Stimulated activated CD4-positive, alpha-beta T cell treated with anti-CD3 and anti-CD28 coated beads, Interleukin-4, amount 100 ng/mL, for 24 hours (primary cell): ENCODE measurements at places on chromosomes 12 and 14.

GRCh38 chr14:54976316-54976715 lies 50.6 kb downstream of the WDHD1 start:
- DNase-seq, result no peak

DNA sequence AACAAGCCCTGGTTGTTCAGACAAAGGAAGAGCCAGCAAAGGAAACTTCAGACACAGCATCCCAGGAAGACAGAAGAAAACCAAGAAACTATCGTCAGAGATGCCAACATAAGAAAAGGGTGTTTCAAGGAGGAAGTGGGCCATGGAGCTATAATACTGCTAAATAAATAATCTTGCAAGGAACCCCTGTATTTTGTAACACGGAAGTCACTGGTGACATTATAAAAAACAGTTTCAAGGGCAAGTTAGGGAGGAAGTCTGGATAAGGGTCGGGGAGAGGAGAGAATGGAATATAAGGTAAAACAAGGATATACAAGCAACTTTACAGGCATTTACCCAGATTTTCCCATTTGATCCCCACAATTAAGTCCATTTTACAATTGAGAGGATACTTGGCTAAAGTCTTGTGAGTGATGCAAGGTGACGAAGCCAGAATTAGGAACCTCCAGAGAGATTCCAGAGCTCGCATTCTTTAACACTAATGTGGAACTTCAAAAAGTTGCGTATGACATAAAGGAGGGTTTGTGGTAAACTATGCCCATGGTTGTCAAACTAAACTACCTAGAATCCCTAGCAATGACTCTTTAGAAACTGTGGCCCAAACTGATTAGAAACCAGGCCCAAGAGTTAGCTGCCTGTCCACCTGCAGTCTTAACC lies 46.4 kb downstream of the PPM1H start:
- no peak for DNase-seq

- DNase-seq, result no peak
Observed at GRCh38 chr12:42410340-42410739, 84.4 kb downstream of the PPHLN1 start.

GRCh38 chr12:27252934-27253333 lies 8.8 kb downstream of the STK38L start:
- no peak for DNase-seq

DNA sequence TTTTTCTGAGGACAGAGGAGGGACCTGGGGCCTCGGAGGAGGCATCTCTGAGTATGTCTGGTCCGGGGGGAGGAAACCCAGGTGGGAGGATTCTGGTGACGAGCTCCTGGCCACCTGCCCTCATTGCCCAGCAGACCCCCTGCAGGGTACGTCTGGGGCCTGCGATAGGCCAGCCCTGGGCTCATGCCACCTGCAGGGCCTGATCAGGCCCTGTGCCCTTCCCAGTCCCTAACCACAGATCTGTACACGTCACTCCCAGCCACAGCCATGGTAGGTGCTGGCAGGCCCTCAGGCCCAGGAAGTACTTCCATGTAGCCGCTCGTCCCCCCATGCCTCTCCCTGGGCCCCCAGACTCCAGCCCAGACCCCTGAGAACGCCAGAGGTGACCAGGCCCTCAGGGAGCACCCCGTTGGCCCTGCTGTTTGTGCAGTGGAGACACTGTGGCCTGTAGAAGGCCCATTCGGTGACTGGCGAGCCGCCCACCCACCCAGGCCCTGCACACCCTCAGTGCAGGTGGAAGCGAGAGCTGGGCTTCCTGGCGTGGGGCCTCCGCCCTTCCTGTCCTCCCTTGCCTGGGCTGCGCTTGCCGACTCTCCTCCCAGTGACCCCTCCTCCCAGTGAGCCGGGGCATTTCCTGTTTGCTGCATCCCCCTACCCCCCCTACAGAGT lies 5.7 kb downstream of the INF2 start:
- peak; percentile 42 for DNase-seq

- no peak for DNase-seq
Observed at GRCh38 chr14:89469210-89470198, 52.5 kb upstream of the FOXN3 start.

- no peak for DNase-seq
Observed at GRCh38 chr12:3380200-3381043, 110.6 kb upstream of the PRMT8 start.

DNA sequence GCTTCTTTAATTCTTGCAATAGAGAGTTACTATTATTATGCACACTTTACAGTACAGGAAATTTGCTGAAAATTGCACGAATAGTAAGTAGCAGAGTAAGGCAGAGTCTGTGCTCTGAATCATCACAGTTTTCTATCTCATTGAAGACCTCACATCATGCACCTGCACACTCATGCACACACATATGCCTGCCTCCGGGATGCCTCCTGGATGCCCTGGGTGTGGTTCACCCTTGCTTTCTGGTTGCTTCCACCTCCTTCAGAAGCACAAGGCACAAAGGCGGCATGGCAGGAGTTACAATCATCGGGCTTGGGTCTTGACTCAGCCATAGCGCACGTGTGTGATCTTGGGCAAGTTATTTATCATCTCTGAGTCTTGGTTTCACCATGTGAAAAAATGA lies 564.0 kb downstream of the VRK1 start:
- no peak for DNase-seq

DNA sequence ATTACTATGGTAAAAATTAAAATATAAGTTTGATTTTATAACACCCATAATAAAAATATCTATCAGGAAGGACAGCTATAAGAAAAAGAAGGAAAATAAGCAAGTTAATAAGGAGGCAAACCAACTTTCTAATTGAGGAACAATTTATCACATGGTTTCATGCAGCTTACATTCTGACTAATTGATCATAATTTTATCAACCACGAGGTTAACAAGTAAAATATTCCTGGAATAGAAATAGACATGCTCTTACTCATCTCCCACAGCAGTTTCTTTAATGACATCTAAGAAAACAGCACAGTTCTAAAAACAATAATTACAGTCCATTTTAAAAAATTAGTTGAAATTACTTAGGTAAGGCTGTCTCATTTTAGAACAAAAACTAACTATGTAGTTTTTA lies 130.8 kb upstream of the KRR1 start:
- DNase-seq, result no peak

GRCh38 chr12:93569301-93569655 lies 3.2 kb upstream of the SOCS2 start:
- no peak for DNase-seq

DNA sequence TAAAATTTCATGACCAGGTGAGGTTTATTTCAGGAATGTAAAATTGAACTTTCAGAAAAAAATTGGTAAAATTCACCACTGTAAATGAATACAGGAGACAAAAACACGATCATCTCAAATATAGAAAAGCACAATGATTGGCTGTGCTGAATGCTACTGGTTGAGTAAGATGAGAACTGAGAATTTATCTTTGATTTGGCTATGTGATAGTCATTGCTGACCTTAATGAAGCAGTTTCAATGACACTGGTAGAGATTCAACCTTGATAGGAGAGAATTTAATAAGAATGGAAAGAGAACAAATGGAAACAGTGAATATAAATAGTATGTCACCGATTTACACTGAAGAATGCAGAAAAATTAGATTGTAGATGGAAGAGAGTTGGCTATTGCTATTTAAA lies 6.4 kb upstream of the PMCH start:
- no peak for DNase-seq

DNA sequence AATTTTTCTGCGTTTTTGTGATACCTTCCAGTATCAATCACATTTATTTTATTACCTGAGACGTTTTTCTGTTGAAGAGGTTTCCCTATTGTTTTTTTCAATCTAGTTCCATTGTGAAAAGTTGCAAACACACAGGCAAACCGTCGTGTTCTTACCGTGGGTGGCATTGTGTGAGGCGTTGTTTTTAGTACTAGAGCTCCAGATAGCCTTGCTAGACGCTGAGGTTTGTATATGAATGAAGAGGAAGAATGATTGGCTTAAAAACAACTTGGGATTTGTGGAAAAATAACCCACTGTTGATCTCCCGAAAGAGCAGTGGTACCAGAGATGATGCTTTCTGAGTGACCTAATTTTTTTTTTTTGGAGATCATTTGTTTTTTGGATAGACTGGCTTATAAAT lies 1.0 kb downstream of the SOCS4 start:
- no peak for DNase-seq

DNA sequence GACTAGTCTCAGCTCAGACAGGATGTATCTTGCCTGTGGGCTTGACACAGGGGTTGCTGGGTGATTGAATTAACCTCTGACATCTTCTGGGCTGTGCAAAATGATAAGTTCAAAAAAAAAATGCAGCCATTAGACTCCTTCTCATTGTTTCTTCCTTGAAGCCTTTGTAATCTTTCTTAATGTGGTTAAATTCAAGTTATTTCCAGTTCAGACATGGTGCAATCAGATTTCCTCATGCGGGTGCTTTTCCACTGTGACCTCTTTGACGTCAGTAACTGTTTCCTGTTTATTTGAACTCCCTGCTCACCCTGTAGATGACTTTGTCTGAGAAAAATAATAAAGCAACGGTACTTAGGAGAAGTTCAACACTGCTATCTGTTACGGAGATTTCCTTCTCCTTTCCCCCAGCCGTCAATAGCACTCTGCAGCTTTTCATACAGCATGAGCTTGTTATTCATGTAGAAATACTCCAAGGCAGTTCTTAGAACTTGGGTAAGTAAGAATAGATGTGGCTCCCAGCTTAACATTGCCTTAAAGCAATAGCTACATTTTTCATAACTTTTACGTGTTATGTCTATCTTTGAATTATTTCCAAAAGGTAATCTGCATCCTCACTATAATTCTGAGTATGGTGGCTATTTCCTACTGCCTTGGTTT lies 155.5 kb downstream of the PRKCH start:
- peak; percentile 62 for DNase-seq

- no peak for DNase-seq
Observed at GRCh38 chr14:21880918-21881317, 207.3 kb upstream of the OR4E1 start.

DNA sequence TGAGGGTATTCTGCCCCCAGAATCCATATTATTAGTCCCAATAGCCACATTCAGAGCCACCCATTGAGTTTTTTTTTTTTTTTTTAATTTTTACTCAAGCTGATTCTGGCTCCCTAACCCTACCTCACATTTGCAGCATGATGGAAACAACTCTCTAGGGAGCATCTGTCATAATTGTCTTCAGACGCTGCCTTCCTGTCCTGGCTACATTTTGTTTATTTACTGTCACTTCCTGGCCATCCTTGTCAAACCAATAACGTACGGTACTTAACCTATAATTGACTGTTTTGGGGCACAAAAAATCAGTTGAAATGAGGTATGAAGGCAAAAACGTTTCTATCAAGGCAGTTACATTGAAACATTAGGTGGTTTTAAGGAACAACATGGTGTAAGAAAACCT lies 2.1 kb downstream of the GLIPR1 start:
- DNase-seq, result no peak

DNA sequence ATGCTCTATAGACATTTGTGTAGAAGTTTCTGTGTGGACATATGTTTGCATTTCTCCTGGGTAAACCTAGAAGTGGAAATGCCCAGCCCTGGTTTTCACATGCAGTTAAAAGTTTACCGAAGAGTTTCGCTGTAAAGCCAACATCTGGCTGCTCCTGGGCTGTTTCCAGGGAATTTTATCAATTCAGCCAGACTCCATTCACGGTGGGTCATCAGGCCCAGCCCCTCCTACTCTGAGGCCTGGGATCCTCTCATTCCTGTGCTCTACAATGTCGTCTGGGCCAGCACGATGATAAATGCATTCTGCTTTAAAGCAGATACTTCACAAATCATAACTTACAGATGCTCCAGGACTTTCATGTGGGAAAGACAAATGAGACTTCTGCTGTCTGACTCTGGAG lies 7.1 kb downstream of the NUAK1 start:
- DNase-seq, result no peak

- DNase-seq, result no peak
Observed at GRCh38 chr12:92696216-92696615, 6.6 kb upstream of the PLEKHG7 start.

GRCh38 chr12:32110417-32110816 lies 3.8 kb downstream of the BICD1 start:
- no peak for DNase-seq

- DNase-seq, result no peak
Observed at GRCh38 chr14:100140452-100141078, 18.9 kb downstream of the DEGS2 start.

DNA sequence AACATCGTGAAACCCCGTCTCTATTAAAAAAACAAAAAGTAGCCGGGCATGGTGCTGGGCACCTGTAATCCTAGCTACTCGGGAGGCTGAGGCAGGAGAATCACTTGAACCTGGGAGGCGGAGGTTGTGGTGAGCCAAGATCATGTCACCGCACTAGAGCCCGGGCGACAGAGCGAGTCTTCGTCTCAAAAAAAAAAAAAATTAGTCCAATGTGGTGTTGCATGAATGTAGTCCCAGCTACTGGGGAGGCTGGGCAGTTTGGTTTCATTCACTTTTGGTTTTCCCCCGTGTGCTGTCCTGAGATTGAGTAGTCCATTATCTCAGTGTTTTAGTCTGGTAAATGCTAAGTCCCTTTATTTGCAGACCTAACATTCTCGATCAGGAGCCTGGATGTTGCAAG lies 19.5 kb downstream of the RPS29 start:
- no peak for DNase-seq

DNA sequence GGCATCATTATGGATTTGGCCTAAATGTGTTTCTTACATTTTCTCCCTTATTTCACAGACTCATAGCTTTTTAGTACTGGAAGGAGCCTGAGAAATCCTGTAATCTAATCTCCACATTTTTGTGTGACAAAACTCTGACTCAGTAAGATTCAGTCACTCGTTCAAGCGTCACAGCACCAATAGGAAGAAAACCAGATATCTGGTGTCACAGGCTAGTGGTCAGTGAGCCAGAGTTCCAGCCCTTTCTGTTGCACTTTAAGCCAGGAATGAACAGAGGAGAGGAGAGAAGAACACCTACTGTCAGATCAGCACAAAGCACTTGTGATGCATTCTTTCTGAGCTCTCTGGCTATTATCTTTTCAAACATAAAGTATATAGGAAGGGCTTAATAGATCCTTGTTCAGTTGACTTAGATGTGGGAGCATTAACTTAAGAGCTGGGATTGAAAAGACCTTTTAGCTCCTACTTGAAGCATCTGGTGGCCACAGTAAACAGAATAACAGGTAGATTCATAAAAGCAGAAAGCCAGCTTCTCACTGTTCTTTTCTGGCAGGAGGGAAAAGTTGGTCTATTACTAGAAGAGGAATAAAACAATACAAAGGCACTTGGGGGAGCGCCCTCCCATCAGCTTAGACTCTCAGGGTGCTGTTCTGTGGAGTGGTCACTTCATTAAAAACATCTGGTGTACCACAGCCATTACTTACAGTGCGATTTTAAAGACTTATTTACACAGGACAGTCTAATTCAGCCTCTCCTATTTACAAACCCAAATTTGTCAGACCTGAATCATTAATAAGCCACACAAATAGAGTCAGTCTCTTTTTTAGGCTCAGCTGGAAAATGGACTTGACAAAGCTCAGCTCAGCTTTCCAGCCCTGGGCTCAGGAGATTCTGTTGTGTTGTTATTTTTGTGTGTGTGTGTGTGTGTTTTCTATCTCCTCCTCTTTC lies 12.2 kb upstream of the NID2 start:
- DNase-seq, result no peak

DNA sequence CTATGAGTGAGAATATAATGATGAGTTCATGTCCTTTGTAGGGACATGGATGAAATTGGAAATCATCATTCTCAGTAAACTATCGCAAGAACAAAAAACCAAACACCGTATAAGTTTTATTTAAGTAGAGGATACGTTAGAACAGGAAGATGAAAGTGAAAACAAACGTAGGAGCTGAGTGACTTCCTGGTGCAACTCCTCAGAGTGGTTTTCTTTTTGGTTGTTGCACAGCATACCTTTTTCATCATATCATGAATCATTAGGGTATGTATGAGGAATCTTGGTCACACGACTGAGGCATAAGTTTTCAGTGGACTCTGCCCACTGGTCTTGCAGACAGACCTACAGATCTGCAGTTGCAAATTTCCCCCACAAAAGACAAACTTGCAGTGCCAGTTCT lies 199.0 kb downstream of the LRFN5 start:
- no peak for DNase-seq
